CD4-positive, alpha-beta T cell treated with Interleukin-17A for 1 hour (primary cell): ENCODE measurements at places on chromosomes 3 and 15.

GRCh38 chr3:133448478-133449122, 48.7 kb downstream of the BFSP2 start:
- peak; percentile 42 for DNase-seq

- DNase-seq: no peak
These were observed 52.4 kb downstream of the HEG1 start for GRCh38 chr3:125003369-125003853.

GRCh38 chr15:58361273-58361759, 70.5 kb upstream of the LIPC start:
- no peak for DNase-seq

GRCh38 chr3:124823206-124823605, 64.0 kb downstream of the ITGB5 start:
- no peak for DNase-seq

DNA sequence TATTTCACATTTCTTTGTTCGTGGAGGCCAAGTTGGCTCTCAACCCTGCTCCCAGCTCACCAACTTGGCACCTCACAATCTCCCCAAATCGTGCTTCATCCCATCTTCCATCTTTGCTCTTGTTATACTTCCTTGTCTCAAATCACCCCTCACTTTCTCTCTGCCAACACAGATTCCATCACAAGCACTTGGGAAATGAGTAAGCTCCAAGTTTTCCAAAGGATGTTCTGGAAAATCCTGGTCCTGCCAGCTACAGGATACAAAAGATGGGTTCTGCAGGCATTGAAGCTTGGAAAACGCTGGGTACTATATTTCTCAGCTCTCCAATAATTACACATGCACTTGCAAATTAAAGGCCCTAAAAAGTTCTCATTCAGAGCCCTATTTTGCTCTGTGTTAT, 4.1 kb upstream of the TM4SF4 start:
- no peak for DNase-seq

DNA sequence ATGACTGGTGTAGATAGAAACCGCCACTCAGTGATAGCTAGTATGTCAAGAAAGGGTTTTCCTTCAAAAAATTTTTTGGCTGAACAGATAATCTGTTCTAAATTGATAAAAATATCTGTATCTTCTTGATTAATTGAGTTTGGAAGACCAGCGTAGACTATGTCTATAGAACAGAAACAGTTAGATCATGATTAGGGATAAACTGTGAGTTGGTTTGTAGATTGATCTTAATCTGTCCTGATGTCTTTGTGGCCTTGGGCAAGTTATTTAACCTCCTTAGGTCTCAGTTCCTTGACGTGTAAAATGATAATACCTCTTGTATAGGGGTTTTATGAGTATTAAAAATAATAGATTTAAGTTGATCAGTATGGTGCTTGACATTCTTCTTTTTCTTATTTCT, 4.7 kb downstream of the NFKBIZ start:
- DNase-seq: no peak

DNA sequence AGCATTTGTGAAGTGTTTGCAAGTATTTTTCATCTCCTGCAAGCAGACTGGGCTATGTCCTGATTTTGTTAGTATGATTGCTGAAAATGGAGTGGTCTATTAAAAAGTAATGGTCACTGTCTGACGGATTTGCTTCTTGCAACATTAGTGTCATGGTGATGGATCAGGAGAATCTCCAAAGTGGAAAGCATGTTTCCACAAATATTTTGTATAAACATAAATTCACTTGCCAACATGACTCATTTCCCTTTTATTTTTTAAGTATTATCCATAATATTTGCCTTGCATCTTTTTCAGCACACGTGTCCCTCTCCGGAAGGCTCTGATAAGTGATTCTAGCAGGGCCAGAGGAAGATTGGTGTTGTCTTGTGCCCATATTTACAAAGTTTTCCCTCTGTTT, 27.4 kb upstream of the CACNA2D3 start:
- no peak for DNase-seq

DNA sequence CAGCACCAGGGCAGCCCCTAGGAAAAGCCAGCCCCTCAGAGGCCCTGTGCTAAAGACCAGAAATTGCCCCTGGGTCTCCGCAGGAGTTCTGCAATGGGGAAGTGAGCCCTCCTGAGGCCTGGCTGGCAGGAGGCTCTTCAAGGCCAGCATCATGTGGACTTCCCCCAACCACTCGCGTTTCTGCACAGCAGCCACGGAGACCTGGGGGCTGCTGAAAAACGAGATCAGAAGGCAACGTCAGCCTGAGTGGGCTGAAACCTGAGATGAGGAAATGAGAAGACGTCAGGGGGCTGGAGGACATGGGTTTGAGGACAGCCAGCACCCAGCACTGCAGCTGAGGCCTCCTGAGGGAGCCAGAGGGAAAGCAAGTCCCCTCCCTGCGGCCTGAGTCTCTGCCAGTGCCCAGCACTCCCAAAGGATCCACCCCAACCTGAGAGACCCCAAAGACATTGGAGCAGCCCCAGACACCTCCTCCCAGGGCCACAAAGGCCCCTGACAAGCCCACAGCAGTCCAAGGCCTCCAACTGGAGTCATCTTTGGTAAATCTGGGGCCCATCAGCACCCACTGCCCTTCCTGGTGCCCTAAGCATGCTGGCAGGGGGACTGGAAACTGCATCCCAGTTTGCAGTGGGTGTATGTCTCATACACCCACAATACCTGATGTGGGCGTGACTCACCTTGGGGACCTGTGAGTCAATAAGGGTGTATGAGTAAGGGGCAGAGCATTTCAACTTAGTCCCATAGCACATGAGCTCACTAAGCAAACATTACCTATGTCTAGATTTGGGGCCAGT, 29.2 kb upstream of the CYP11A1 start:
- DNase-seq: peak; percentile 30

DNA sequence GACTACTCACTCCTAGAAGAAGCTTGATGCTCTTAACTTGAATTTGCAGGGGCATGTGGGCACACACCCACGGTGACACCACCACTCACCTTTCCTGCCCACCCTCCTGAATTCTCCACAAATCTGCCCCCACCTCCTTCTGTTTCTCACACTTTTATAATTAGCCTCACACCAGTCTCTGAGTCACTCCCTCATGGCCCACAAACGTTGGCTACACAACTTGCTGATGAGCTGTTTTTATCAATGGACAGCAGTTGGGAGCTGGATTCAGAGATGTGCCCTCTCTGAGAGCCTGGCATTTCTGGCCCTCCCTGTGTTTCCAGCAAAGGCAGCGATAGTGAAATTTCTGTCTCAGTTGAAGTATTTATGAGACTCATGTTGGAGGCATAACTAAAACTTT, 1.3 kb downstream of the COLQ start:
- DNase-seq: peak; percentile 22

DNA sequence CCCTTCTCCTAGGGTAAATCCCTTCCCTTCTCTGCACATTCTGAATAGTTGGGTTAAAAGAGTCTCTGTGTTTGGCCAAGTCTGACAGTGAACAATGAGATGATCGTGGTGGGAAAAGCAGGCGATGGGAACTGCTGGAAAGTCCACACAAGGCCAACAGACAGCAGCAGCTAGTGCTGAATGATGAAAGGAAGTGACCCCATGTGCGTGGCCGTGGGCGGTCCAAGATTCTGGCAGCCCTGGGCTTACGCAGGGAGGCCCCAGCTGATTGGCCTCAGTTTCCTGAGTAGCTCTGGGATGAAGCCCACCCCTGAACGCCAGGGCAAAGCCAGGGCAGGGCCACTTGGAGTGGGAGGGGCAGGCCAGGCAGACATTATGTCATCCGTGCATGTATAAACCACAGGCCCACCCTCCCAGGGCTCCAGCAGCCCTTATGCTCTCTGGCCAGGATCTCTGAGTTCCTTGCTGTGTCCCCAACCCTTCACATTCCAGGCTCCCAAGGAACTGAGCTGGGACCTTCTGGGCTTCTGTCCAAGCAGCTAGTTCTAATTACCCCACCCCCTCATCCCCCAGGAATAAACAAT, 57.8 kb downstream of the CDC25A start:
- DNase-seq: no peak

DNA sequence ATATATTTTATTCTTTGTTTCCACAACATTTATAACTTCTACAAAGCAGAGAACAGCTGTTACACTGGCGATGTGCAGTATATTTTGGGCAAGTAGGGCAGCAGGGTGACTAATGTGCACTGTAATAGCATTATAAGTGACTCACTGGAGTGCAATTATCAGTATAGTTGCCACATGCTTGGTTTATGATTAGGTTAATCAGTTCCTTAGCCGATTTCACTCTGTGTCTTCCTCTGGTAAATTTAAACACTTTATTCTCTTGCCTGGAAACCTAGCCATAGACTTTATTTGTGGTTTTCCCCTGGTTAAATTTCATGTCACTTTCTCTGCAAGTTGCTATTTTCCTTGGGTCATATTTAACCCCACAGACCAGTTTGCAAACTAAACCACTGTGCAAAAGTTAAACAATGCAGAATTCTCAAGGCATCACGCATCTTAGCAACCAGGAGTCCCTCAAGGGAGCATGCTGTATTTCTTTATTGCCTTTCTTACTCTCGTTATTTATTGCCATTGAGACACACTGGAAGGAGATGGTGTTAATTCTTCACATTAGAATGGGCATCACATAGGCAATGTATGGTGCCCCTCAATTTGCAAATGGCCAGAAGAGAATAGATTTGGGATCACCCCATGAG, 690.2 kb upstream of the DPPA4 start:
- no peak for DNase-seq

DNA sequence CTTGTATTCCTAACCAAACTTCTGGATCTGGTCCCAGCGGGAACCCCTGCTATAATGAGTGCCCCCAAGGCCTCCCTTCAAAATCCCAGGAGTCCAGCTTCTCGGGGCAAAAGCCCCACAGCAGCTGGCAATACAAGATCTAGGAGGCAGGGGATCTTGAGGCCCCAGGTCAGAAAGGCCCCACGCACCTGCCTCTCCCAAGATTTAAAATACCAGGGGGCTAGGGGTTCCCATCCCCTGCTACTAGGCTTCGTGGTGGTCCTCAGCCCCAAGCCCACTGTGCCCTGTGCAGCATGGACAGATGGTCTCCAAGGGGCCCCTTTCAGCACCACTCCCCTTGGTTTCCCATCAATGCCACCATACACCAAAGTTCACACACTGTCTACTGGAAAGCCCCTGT, 15.8 kb upstream of the CYP11A1 start:
- no peak for DNase-seq

DNA sequence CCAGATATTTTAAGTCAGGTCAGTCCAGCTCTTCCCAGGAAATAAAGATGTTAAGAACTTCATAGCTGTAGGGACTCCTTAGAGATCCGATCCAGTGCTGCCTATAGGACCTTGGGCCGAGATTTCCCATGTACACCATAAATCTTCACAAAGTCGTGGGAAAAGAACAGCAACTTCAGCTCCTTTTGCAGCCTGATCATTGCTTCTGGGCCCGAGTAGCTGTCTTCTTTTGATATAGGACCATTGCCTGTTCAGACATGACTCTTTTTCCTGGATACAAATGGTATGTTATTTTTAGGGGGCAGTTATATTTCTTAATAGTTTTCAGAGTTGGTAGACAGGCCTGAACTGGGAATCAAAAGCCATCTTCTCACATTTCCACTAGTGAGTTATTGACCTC, 20.5 kb downstream of the IL1RAP start:
- DNase-seq: no peak

DNA sequence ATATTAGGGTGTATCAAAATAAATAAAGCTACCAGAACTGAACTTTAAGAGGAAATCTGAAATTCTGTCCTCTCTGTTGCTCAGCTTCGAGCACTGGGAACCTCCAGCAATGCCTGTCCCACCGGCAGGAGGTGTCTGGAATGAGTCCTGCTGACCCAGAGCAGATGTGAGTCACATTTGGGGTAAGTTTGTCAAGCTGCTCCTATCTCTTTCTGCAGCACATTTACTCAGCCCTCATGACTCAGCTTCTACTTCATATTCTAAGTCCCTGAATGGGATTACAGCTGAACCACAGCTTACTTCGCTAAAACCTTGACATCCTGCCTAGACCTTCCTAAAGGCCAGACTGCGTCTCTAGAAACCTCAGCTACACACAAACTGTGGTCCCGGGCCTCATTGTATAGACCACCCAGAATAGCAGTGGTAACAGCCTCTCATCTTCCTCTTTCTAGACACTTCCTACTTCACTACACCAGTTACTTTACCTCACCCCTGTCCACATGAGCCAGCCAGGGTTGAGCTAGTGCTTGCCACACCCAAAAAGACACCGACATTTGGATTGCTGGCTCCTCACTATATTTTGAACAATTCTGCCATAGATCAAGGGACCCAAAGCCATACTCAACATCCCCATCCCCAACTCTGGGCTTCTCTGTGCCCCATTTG, 109.6 kb upstream of the TMCO5A start:
- DNase-seq: no peak

DNA sequence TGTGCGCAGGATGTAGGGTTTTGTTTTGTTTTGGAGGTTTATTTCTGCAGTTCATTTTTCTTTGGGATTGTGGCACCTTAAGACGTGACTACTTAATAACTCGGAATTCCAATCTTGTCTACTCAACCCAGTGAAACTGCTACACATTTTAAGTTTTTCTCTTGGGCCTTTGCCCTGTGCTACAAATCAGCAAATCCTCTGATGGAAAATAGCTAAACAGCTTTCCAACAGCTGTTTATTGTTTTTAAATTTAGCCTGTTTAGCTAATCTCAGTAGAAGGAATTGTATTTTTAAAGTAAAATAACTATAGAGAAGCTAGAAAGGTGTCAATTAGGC, 48.4 kb downstream of the OPA1 start:
- DNase-seq: no peak

DNA sequence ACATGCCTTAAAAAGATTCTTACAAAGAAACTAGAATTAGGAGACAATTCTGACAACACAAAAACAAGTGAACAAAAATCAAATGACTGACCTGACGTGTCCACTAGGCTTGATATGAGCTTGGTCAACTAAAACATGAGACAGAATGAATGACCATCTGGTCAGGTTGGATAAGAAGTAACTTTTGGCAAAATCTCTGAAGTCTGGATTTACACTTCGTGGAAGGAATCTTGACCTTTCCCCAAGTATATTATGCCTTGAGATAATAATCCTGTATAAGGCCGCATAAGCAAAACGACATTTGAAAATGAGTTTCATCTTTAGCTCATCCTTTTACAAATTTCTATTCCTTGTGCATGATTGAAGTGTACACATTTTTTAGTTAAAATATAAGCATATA, 1.1 kb upstream of the TF start:
- DNase-seq: no peak

- DNase-seq: no peak
These were observed 57.0 kb downstream of the MLH1 start for GRCh38 chr3:37050282-37050681.

- DNase-seq: no peak
These were observed 155.6 kb downstream of the LRRC28 start for GRCh38 chr15:99406716-99407487.

- DNase-seq: peak; percentile 68
These were observed 24.9 kb downstream of the ABTB1 start for GRCh38 chr3:127697551-127698240.

DNA sequence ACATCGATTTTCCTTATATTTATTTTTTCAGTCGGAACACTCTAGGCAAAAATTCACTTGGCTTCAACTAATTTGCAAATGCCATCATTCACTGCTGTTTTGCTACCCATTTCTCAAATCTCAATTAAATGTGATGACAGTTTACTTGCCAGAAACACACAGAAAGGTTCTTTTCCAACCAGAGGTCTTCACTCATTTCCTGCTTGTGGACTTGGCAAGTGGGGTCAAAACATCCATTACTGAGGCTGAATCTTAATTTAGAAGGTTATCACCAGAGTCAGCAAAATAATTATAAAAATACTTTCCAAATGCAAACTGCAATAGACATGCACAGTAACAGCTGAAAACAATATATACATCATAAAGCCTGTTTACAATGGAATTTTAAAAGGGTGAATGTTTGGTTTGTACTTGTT, 625.4 kb upstream of the TBL1XR1 start:
- no peak for DNase-seq
